ENCODE measurements at places on chromosomes 1 and 21.

- H3K27ac ChIP-seq, result no peak overlapping the region
- no peak for DNase-seq
- H3K27me3 ChIP-seq, result no peaks in the 10 kb centered on the region
- H3K4me1 ChIP-seq, result no peaks in the 10 kb centered on the region
Measured at GRCh38 chr1:204592246-204592948, 76.2 kb downstream of the MDM4 start.

GRCh38 chr1:235941876-235942624 lies 75.3 kb upstream of the LYST start:
- H3K4me3 ChIP-seq, result no peak overlapping the region
- DNase-seq, result no peak
- no peaks in the 10 kb centered on the region for H3K27me3 ChIP-seq
- peaks cover 53% of the 10 kb centered on the region for H3K4me1 ChIP-seq

GRCh38 chr21:31282095-31282709 lies 61.9 kb downstream of the TIAM1 start:
- DNase-seq, result no peak
- H3K36me3 ChIP-seq, result peaks cover 3% of the 10 kb centered on the region
- no peaks in the 10 kb centered on the region for H3K27me3 ChIP-seq
- H3K27ac ChIP-seq, result peak overlapping the region; percentile 7
- H3K4me3 ChIP-seq, result no peak overlapping the region

DNA sequence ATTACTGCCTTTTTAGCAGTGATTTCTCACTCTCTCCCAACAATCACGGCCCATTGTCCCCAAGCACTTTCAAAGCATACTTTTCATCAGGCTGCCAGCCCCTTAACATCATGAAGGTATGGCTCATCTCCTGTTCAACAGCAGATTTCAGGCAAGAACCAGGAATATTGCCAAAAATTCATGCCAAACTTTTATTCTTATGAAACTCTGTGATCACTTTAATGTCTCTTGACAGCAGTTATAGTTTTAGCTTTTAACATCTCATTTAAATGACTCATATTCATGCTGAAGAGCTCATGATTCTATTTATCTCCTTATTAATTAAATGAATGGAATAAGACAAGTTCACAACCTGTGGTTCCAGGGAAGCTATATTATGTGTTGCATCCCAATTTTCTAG lies 235.1 kb downstream of the GRIK1 start:
- H3K4me1 ChIP-seq, result no peaks in the 10 kb centered on the region
- no peak overlapping the region for H3K4me3 ChIP-seq
- DNase-seq, result no peak
- H3K27ac ChIP-seq, result no peak overlapping the region
- no peaks in the 10 kb centered on the region for H3K36me3 ChIP-seq

GRCh38 chr1:40530735-40531380 lies 579 bp upstream of the ZNF684 start:
- H3K4me1 ChIP-seq, result peaks cover 25% of the 10 kb centered on the region
- H3K36me3 ChIP-seq, result peaks cover 26% of the 10 kb centered on the region
- peak overlapping the region; percentile 94 for H3K4me3 ChIP-seq
- DNase-seq, result no peak
- peaks cover 19% of the 10 kb centered on the region for H3K27me3 ChIP-seq

GRCh38 chr1:83882906-83883305 lies 116.0 kb downstream of the TTLL7 start:
- no peaks in the 10 kb centered on the region for H3K36me3 ChIP-seq
- H3K27me3 ChIP-seq, result peaks cover 6% of the 10 kb centered on the region
- H3K4me3 ChIP-seq, result no peak overlapping the region
- DNase-seq, result no peak
- H3K4me1 ChIP-seq, result no peaks in the 10 kb centered on the region
- no peak overlapping the region for H3K27ac ChIP-seq

DNA sequence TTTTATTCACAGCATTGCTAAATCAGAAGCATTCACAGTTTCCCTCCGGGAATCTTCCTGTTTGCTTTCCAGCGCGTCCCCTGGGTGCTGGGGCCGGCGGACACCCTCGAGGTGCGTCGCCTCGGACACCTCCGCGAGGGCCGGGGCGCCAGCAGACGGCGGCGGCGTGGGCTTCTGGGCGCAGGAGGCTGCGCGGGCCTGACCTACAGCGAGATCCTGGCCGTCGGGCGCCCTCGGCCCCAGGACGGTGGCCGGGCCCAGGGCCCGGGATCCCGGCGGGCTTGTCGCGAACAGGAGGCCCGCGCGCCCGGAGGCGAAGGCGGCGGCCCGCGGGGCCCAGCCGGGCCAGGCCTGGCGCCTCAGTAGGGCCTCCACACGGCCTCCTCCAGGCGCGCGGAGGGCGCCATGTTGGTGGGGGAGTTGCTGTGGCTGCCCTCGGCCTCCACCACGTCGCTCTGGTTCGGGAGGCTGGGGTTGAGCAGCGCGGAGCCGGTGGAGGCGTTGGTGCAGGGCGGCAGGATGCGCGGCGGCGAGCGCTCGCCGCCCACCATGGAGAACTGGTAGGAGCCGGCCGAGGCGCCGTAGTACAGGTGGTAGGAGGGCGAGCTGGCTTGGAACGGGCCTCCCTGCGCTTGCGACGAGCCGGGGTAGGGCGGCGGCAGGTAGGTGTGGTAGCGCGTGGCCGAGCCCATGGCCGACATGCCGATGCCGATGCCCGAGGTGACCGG lies 123.1 kb downstream of the CLIC6 start:
- H3K4me3 ChIP-seq, result no peak overlapping the region
- no peak overlapping the region for H3K27ac ChIP-seq
- no peak for DNase-seq
- no peaks in the 10 kb centered on the region for H3K4me1 ChIP-seq

GRCh38 chr1:221778125-221778524 lies 36.2 kb upstream of the DUSP10 start:
- peak overlapping the region; percentile 69 for H3K4me3 ChIP-seq
- H3K27ac ChIP-seq, result peak overlapping the region; percentile 92
- H3K4me1 ChIP-seq, result peaks cover 92% of the 10 kb centered on the region
- H3K36me3 ChIP-seq, result no peaks in the 10 kb centered on the region
- peaks cover 2% of the 10 kb centered on the region for H3K27me3 ChIP-seq
- DNase-seq, result no peak

GRCh38 chr1:158055854-158056253 lies 62.4 kb downstream of the KIRREL1 start:
- no peak overlapping the region for H3K27ac ChIP-seq
- peak; percentile 3 for DNase-seq
- H3K4me1 ChIP-seq, result no peaks in the 10 kb centered on the region
- H3K4me3 ChIP-seq, result no peak overlapping the region
- peaks cover 8% of the 10 kb centered on the region for H3K27me3 ChIP-seq
- no peaks in the 10 kb centered on the region for H3K36me3 ChIP-seq

GRCh38 chr1:59266927-59267293 lies 30.0 kb upstream of the FGGY start:
- no peak for DNase-seq
- H3K36me3 ChIP-seq, result no peaks in the 10 kb centered on the region
- H3K27ac ChIP-seq, result peak overlapping the region; percentile 16
- H3K4me3 ChIP-seq, result no peak overlapping the region
- H3K4me1 ChIP-seq, result peaks cover 5% of the 10 kb centered on the region

- no peaks in the 10 kb centered on the region for H3K27me3 ChIP-seq
- DNase-seq, result no peak
- H3K36me3 ChIP-seq, result no peaks in the 10 kb centered on the region
- H3K4me1 ChIP-seq, result peaks cover 2% of the 10 kb centered on the region
- H3K4me3 ChIP-seq, result no peak overlapping the region
Measured at GRCh38 chr21:44368711-44369446, 15.5 kb downstream of the TRPM2 start.

GRCh38 chr1:213194383-213194782 lies 143.3 kb downstream of the RPS6KC1 start:
- no peak overlapping the region for H3K27ac ChIP-seq
- peaks cover 66% of the 10 kb centered on the region for H3K36me3 ChIP-seq
- DNase-seq, result no peak
- H3K4me3 ChIP-seq, result no peak overlapping the region
- H3K27me3 ChIP-seq, result no peaks in the 10 kb centered on the region

- H3K27ac ChIP-seq, result no peak overlapping the region
- peaks cover under 1% of the 10 kb centered on the region for H3K36me3 ChIP-seq
- DNase-seq, result no peak
Measured at GRCh38 chr1:32454726-32455125, 10.1 kb upstream of the ZBTB8B start.

GRCh38 chr1:200150721-200151120 lies 123.2 kb downstream of the NR5A2 start:
- no peaks in the 10 kb centered on the region for H3K36me3 ChIP-seq
- H3K27me3 ChIP-seq, result no peaks in the 10 kb centered on the region
- peak overlapping the region; percentile 70 for H3K27ac ChIP-seq
- DNase-seq, result peak; percentile 26

DNA sequence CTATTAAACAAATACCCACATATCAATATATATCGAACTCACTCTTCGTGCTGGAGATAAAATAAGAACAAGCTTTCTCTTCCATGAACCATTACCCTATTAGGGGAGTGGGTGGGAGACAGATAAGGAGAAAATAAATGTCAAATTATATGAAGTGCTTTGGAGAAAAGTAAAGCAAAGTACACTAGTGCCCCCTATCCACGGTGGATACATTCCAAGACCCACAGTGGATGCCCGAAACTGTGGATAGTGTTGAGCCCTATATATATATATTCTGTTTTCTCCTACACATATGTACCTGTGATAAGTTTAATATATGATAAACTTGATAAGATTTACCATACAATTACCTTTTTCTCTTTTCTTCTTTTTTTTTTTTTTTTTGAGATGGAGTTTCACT lies 54.6 kb downstream of the FH start:
- no peaks in the 10 kb centered on the region for H3K36me3 ChIP-seq
- no peak overlapping the region for H3K4me3 ChIP-seq
- no peaks in the 10 kb centered on the region for H3K4me1 ChIP-seq

GRCh38 chr1:84775535-84775920 lies 85.3 kb upstream of the SSX2IP start:
- no peak overlapping the region for H3K27ac ChIP-seq
- H3K36me3 ChIP-seq, result no peaks in the 10 kb centered on the region
- no peak for DNase-seq

- H3K4me3 ChIP-seq, result no peak overlapping the region
- H3K4me1 ChIP-seq, result peaks cover 70% of the 10 kb centered on the region
- H3K36me3 ChIP-seq, result no peaks in the 10 kb centered on the region
- no peak for DNase-seq
- no peaks in the 10 kb centered on the region for H3K27me3 ChIP-seq
Measured at GRCh38 chr1:31959521-31960340, 21.6 kb upstream of the PTP4A2 start.

DNA sequence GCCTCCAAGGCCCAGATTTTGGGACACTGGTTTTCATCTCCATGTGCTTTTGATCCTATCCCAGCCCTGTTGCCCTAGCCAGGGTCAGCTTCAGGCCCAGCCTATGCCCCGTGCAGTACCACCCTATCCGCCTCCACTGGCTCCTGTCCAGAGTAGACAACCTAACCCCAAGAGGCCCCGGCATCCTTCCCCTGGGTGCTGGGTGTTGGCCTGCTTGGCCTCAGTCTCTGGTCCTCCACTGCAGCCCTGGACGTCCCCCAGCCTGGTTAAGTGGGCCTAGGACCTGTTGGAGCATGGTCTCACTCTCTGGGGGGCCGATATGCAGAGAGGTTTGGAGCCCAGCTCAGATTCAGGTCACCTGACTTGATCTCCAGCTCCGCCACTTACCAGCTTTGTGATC lies 1.6 kb downstream of the CSF3R start:
- H3K4me3 ChIP-seq, result no peak overlapping the region
- peaks cover 9% of the 10 kb centered on the region for H3K4me1 ChIP-seq
- peaks cover 8% of the 10 kb centered on the region for H3K27me3 ChIP-seq
- DNase-seq, result no peak
